ENCODE measurements at places on chromosomes 12 and 14.

DNA sequence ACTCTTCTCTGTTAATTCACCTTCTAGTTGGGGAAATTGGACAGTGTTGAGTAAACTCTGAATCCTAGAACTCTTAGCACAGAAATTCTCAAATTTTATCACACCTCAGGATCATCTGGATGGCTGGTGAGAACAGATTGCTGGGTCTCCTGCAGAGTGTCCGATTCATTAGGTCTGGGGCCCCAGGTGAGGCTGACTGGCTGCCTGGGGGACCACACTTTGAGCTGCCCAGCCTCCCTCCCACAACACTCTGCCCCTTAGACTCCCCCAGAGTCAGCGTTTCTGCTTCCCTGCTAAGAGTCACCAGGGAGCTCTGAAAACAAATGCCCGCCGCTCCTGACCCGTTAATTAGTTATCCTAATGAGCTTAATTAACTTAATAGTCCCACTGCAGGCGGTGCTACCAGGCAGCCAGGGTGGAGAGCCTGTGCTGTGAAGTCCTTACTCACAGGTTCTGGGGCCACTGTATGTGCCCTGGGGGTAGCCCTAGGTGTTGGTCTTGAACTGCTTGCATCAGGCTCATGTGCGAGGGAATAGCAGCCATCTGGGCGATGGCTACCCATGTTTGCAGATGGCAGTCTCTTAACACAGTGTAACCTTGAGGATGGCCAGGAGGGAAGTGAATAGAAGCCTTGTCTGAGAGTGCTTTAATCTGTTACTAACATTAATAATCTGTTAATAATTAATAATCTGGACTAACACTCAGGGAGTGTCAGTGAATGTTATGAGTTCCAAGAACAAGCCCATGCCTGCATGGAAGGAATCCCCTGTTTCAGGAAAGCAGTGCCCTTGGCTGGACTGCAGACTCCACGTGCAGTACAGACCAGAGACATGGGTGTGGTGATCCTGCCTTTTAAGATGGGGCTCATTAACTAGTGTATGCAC is 35.6 kb downstream of the AACS start:
- no peak for ATAC-seq

DNA sequence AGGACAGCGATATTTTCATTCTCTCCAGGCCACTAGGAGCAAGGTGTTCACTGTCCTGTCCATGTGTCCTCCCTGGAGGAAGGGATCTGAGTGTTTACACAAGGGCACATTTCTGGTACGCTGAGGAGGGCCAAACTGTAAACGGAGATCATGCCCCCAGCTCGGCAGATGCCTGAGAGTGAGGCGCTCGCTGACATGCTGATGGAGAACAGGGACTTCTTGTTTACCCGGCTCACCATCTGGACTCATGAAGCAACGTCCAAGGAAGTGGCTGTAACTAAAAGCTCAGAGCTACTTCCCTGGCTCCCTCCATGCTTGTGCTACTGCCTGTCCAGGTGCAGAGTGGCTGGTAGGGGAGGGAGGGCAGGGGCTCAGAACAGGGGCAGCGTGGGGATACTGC is 43.4 kb upstream of the KCNA1 start:
- ATAC-seq = no peak

DNA sequence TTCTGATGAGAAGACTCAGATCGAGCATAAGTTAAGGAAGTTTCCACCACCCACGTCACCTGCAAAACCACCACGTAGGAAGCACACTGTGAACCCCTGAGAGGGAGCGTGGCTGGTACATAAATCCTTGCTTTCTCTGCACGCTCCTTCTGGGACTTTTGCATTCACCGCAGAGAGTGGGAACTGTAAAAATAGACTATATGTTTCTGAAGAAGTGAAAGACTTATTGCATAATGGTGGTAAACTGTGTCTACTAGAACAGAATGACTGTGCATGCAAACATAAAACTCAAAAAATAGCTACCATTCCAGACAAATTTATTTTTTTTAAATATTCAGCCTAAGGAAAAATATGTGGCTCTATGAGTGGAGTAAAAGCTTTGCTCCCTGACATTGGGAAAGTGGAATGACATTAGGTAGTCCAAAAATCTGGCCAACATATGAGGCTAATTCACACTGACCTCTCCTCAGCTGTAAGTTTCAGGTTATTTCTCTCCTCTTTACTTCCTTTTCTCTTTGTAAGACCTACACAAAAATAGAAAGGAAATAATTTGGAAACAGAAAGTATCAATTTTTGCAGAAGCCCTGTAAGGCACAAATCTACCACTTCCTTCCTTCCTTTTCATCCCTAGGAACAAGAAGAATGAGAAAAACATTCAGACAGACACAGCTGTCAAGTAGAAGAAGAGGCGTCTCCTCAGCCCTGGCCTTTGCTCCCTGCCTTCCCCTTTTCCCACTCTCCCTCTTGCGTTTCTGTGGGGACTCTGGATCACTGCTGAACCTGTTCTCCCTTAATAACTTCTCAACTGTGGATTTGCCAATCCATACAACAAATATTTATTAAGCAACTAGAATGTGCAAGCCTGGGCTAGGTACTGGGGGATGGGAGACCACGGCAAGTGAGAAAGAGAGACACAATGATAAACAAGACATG is 264.3 kb upstream of the FOXN3 start:
- ATAC-seq = peak; percentile 92

- ATAC-seq = no peak
Measured at GRCh38 chr12:10220398-10221077, 7.9 kb downstream of the GABARAPL1 start.

DNA sequence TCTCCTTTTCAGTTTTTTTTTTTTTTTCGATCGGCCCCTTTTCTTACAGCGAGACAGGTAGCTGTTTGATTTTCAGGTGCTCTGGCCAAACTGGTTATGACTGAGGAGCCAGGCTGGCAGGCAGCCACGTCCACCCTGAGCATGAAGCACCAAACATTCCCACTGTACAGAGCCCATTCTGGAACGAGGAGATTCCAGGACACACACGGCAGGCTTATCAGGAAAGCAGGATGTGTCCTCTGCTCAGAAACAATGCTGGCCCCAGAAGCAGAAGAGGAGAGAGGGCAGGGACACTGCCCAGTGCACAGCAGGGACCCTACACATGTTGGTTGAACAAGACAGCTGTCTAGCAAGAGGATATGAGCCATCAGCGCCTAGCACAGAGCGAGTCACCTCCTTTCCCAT is 3.7 kb upstream of the KRT2 start:
- ATAC-seq = no peak

DNA sequence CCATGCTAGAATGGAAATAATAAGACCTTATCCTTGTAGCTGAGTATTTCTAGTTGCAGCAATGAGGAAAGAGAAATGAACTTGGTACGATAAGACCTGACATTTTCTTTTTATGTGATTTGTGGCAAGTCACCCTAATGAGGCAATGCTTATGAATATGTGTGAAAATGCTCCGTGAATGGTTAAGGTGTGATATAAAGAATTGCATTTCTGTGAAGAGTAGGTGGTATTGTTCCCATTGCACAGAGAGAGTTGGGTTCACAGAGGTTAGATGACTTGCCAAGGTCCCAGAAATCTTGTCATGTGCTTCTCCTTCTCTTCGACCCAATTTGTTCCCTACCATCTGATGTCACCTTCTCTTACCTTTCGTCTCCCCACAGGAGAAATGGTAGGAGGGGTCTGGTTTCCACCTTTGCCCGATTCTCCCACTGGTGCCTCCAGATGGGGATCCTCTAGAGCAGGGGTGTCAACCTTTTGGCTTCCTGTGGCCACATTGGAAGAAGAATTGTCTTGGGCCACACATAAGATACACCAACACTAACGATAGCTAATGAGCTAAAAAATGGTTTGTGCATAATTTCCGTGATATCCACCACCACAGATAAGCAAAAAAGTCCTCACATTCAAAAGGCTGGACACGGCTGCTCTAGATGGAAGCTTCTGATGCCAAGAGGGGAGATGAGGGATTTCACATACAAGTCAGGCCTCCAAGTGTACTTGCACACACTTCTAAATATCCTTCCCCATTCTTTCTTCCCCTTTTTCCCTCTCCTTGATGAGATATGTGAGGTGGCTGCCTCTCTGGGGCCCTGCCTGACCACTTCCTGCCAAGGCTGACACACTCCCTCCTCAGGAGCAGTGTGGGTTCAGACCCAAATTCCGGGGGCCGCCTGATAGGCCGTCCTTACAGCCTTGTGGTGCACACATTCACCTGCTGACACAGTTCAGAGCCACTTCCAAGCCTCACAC is 96.1 kb downstream of the PLXNC1 start:
- ATAC-seq = peak; percentile 74

- peak; percentile 59 for ATAC-seq
Measured at GRCh38 chr14:70317969-70318634, 41.4 kb downstream of the COX16 start.

GRCh38 chr14:80567905-80568536 is 356.7 kb upstream of the DIO2 start:
- ATAC-seq = no peak

DNA sequence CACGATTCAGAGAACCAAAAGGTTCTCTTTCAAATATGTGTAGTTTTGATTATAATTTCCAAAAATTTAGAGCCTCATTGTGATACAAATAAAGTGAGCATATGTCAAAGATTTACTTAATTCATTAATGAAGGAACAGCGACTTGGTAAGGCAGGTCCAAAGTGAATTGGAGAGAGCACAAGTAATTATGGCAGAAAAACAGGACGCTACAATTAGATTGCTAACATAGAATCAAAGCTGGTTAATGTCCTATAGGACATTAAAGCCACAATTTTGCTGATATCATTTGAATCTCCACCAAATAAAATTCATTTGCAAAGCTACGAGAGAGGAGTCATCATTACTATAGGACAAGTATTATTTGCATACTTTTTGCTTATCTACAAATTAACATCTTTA is 164.2 kb downstream of the CCER1 start:
- no peak for ATAC-seq

DNA sequence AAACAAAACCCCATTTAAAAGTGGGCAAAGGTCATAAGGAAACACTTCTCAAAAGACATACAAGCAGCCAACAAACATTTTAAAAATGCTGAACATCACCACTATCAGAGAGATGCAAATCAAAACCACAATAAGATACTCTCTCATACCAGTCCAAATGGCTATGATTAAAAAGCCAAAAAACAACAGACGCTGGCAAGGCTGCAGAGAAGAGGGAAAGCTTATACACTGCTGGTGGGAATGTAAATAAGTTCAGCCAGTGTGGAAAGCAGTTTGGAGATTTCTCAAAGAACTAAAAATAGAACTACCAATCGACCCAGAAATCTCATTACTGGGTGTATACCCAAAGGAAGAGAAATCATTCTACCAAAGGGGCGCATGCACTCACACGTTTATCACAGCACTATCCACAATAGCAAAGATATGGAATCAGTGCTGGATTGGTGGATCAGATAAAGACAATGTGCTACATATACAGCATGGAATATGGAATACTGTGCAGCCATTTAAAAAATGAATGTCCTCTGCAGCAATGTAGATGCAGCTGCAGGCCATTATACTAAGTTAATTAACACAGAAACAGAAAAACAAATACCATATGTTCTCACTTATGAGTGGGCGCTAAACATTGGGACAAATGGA is 102.1 kb upstream of the DAAM1 start:
- ATAC-seq = no peak

DNA sequence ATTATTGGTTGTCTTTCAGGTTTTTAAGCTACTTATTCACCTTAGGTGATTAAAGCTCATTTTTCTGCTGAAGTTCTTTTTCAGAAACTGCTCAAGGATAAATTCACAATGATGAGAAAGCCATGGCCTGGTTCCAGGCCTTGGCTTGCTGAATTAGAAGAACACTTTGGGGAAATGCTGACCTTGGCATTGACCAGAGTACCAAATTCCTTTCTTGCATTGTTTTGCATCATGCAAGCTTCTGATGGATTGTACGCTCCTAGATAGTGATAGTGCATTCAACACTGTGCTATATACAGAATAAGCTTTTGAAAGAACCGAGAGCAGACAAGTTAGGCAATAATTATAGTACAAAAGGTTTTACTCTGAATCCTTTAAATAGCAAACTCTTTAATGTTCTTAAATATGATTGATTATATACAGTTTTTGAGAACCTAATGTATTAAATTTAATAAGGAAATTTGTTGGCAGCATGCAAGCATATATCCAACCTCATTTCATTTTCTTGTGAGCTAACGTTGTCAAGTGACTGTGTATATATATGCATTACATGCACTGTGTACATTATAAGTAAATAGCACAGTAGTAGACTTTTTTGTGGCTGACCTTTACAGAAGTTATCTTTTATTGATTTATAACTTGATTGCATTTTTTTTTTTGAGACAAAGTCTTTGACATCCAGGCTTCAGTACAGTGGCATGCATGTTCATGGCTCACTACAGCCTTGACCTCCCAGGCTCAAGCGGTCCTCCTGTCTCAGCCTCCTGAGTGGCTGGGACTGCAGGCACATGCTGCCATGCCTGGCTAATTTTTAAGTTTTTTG is 99.2 kb downstream of the DIP2B start:
- ATAC-seq = no peak

DNA sequence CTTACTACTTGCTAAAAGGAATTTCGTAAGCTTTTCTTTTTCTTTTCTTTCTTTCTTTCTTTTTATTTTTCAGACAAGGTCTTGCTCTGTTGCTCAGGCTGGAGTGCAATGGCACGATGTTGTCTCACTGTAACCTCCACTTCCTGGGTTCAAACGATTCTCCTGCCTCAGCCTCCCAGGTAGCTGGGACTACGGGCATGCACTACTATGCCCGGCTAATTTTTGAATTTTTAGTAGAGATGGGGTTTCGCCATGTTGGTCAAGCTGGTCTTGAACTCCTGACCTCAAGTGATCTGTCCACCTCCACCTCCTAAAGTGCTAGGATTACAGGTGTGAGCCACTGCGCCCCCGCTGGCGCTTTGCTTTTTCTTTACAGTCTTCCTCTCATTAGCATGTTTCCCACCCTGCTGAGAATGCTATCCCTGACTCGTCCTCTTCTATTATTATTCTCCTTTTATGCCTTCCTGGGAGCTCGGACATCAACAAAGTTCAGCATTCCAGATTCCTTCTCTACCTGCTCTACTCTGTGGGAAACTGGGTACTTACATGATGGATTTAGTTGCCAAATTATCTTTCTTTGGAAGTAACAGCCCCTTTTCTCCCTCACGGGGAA is 3.1 kb downstream of the MTHFD1 start:
- no peak for ATAC-seq

- peak; percentile 79 for ATAC-seq
Measured at GRCh38 chr14:103091041-103091882, 3.3 kb upstream of the EXOC3L4 start.

- ATAC-seq = no peak
Measured at GRCh38 chr14:72243309-72244293, 311.4 kb downstream of the RGS6 start.

- no peak for ATAC-seq
Measured at GRCh38 chr14:93493054-93493453, 62.3 kb downstream of the UNC79 start.

DNA sequence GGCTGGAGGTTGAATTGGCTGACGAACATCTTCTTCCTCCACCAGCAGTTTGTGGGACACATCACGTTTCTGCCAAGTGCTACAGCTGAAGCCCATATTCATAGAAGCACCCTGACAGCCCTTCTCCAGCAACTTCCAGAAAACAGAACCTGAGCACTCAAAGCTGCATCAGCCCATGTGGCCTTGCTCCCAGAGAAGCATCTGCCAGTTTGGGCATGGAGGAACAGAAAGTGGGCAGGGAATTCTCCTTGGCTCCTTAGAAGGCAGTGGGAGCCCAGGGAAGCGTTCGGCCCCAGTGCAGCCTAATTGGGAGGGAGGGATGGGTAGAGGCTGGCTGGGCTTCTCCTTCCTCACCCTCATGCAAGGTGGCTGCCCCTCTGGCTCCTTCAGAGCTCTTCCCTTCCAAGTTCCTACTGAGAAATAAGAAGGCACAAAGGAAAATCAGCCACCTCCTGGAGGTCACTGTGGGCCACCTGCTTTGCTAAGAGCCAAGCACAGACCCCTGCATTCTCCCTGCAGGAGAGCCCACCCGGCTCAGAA is 4.1 kb upstream of the NGB start:
- no peak for ATAC-seq

Measured in stimulated activated memory B cell treated with anti-CD40 and anti-IgM and Interleukin-4, amounts not matched to agents 10 μg/mL and 1 μg/mL and 100 μg/mL, for 72 hours (primary cell).